ENCODE measurements at places on chromosomes 7 and 10. TPM values are rescaled to one million over a fixed set of nuclear protein-coding genes. Genes with fewer than 3 reads are reported as not detected.

Gene GRM3
- total RNA-seq, result not detected

- DNase-seq, result no peak
Observed at GRCh38 chr10:78178940-78179339, 145.3 kb downstream of the RPS24 start.

DNA sequence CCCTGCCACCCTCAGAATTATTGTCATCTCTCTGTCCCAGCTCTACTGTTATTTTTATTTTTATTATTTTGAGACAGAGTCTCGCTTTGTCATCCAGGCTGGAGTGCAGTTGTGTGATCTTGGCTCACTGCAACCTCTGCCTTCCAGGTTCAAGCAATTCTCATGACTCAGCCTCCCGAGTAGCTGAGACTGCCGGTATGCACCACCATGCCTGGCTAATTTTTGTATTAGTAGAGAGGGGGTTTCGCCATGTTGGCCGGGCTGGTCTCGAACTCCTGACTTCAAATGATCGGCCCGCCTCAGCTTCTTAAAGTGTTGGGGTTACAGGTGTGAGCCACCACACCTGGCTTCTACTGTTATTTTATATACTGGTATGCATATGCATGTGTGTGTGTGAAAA, 11.0 kb downstream of the CALHM2 start:
- no peak for DNase-seq

Gene ABCB1
- total RNA-seq, result 33.4 TPM

GRCh38 chr10:70846795-70847194, 31.0 kb downstream of the SGPL1 start:
- no peak for DNase-seq

DNA sequence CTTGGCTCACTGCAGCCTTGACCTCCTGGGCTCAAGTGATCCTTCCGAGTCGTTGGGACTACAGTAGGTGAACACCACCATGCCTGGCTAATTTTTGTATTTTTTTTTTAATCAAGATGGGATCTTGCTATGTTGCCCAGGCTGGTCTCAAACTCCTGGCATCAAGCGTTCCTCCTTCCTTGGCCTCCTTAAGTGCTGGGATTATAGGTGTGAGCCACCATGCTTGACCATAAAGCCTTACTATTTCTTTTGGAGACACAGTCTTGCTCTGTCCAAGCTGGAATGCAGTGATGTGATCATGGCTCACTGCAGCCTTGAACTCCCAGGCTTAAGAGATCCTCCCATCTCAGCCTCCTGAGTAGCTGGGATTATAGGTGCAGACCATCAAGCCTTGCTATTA, 12.6 kb downstream of the TFAM start:
- no peak for DNase-seq

Gene CAV2
- 28.4 TPM for total RNA-seq

- DNase-seq, result no peak
Observed at GRCh38 chr7:27399791-27400567, 157.4 kb downstream of the EVX1 start.

GRCh38 chr10:5064656-5065055, 29.6 kb upstream of the AKR1C3 start:
- DNase-seq, result no peak

GRCh38 chr7:42960762-42961161, 28.6 kb downstream of the MRPL32 start:
- no peak for DNase-seq

Gene PIK3AP1
- total RNA-seq, result 35.7 TPM
